ENCODE measurements at places on chromosomes 7 and 10.

GRCh38 chr10:26468291-26468690 lies 30.1 kb downstream of the APBB1IP start:
- no peak for DNase-seq

DNA sequence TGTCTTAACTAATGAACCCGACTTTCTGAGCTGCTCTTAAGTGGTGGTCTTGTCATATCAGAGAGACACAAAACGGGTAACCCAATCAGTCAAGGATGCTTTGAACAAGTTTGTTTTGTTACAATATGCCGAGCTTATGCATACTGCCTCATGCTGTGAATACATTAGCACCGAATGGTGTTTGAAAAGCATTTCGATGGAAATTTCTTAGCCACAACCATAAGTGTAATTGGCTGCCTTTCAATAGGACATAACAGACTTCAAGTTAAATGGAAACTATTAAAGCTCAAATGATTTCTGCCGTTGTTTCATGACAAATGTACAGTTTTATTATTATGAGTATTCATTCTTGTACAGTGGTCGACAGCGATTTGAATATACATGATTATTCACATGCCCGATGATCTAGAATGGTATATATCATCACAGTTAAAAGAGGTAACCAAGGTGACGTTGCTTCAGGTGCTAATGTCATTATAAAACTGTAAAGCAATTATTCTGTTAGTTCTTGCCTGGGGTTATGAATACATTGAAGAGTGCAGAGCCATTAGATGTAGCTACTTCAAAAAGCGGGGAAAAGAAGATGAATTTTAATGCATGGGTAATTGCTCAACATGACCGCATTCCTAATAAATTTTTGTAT lies 118.8 kb downstream of the EBF3 start:
- no peak for DNase-seq

DNA sequence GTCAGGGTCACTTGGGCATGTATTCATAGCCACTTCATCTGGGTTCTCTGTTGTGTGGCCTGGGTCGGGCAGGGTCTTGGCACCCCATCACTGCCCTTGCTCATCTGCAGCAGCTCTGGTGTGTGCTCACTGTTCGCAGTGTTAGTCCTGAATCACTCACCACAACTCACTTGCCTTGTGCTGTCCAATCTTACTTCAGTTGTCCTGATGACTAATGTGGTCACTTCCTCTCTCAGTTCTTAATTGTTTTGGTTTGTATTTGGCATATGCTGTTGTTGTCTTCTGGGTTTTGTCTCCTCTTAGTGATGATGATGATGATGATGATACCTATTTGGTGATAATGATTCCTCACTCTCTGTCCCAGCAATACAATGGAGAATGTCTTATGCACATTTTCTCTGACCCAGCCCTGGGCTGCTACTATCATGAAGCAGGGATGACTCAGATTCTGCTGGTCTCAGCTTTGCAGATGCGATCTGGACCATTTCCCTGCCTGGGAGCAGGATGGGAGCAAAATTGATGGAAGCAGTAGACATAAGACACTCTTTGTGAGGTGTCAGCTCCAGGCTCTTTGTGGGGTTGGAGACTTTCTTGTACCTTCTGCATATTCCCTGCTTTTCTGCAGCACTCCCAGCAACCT lies 17.0 kb downstream of the ADRA2A start:
- no peak for DNase-seq

GRCh38 chr10:5508786-5509185 lies 9.4 kb upstream of the CALML5 start:
- no peak for DNase-seq

- no peak for DNase-seq
Observed at GRCh38 chr7:75814407-75814947, 871 bp upstream of the CCL24 start.

- no peak for DNase-seq
Observed at GRCh38 chr7:131533151-131533559, 23.3 kb downstream of the PODXL start.

GRCh38 chr10:104589871-104590270 lies 51.2 kb upstream of the SORCS3 start:
- no peak for DNase-seq

DNA sequence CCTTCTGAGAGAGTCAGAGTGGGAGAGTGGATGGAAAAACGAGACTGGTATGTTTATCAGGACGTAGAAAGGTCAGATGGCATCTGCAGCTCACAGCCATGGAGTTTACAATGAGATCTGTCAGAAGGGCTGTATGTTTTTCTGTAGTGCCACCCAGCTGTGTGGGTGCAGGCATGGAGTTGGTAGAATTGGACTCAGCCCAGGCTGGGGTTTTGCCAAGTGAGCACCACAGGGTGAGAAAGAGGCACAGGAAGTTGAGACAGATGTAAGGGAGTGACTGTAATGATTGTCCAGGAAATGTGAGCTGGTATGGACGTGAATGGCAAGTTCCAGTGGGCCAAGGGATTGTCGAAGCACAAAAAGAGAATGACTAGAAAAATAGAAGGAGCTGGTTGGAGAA lies 9.1 kb upstream of the ZYX start:
- DNase-seq = peak; percentile 84

DNA sequence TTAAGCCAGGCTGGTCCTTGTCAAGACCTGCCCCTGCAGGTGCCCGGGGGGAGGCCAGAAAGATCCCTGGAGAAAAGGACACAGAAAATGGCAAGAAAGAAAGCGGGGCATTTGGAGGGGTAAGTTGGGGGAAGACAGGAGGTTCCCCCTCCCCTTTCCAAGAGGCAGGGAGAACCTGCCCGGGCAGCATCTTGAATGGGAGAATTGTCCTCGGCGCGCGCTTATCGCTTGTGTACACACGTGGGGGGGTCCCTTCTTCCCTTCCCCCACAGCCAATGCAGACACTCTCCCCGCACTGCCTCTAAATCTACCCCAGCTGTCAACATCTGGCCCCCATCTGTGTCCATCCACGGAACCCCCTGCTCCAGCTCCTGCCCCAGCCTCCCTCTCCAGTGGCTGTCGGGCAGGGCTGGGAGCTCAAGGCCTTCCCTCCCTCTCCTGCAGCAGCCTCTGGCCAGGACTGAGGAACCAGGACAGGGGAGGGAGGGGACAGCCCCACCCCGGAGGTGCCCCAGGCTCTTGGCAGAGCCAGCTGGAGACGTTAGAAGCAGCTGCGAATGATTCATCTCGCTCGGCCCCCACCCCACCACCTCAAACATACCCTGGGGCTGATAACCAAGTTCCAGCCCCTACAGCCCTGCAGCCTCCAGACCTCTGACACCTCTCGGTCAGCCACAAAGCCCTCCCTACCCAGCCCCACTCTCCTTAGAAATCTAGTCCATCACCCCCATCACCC lies 25.3 kb downstream of the EPHB4 start:
- DNase-seq = no peak

- DNase-seq = peak; percentile 87
Observed at GRCh38 chr10:88990384-88991160, at the start of gene FAS. Gene FAS, plus strand, starts transcription at chr10:88990798. Its CDS starts 79 bp downstream, at chr10:88990877.

DNA sequence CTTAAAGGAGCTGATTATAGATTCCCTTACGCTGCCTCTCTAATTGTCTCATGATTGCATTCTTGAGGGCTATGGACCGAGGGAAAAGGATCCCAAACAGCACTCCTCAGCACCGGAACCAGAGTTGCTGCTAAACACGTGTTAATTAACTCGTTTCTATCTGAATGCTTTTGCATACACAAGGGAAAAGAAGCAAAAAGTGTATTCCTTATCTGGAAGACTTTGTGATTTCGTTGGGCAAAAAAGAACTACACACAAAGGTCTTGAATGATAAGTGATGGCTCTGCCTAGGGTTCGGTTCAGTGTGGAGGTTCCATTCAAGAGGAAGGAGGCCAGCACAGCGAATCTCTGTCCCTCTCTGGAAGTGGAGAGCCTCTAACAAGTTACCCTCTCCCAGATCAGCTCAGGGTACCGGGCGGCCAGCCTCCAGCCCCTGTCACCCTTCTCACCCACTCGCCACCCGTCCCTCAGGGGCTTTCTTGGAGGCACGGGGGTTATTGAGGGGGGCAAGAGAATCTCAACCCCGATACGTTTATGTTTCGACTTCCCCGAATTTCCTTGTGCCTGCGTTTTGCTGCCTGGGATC lies 515 bp upstream of the SLC4A2 start:
- peak; percentile 16 for DNase-seq

DNA sequence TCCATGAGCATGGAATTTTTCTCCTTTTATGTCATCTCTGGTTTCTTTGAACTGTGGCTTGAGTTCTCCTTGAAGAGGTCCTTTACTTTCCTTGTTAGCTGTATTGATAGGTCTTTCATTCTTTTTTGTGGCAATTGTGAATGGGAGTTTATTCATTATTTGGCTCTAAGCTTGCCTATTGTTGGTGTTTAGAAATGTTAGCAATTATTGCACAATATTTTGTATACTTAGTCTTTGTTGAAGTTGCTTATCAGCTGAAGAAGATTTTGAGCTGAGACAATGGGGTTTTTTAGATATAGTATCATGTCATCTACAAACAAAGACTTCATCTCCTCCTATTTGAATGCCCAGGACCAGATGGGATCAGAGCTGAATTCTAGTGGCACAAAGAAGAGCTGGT lies 1143.8 kb downstream of the XPNPEP1 start:
- no peak for DNase-seq
